ENCODE measurements at places on chromosomes 12 and 14.
A peak's percentile ranks its signal among the peaks of the same experiment; 100 is the strongest.

- no peak for DNase-seq
Observed at GRCh38 chr12:98224584-98225221, 290.7 kb upstream of the TMPO start.

DNA sequence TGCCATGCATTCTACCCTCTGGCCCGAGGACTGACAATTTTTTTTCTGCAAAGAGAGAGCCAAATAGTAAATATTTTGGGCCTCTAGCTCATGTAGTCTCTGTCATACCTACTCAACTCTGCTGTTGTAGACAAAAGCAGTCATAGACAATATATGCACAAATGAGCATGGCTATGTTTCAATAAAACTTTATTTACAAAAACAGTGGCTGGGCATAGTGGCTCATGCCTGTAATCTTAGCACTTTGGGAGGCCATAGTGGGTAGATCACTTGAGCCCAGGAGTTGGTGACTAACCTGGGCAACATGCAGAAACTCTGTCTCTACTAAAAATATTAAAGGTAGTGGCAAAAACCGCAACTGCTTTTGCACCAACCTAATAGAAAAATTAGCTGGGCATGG, 153.7 kb upstream of the BTG1 start:
- DNase-seq = no peak

DNA sequence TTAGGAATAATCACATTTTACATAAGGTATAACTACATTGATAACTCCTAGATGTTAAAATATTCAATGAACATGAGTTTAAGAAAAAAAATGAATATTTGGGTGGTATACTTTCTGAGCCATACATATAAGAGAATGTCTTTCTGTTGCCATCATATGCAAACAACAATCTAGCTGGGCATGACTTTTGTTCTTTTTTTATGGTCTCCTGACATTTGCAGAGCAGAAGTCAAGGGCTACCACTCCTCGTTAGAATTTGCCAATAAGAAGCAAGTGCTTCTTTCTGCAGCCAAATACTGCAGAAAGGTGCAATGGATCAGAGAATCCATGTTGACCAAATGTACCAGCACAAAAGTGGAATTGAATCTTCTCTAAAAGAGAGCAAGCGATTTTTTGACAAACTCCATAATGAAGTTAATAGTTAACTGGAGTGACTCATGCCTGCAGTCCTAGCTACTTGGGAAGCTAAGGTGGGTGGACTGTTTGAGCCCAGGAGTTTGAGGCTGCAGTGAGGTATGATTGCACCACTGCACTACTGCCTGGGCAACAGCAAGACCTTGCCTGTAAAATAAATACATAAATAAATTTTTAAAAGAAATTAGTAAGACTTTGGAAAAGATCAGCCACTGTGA, 25.5 kb upstream of the CCDC91 start:
- peak; percentile 11 for DNase-seq

- DNase-seq = peak; percentile 5
Observed at GRCh38 chr12:124109760-124110159, 136.7 kb downstream of the ZNF664 start.

DNA sequence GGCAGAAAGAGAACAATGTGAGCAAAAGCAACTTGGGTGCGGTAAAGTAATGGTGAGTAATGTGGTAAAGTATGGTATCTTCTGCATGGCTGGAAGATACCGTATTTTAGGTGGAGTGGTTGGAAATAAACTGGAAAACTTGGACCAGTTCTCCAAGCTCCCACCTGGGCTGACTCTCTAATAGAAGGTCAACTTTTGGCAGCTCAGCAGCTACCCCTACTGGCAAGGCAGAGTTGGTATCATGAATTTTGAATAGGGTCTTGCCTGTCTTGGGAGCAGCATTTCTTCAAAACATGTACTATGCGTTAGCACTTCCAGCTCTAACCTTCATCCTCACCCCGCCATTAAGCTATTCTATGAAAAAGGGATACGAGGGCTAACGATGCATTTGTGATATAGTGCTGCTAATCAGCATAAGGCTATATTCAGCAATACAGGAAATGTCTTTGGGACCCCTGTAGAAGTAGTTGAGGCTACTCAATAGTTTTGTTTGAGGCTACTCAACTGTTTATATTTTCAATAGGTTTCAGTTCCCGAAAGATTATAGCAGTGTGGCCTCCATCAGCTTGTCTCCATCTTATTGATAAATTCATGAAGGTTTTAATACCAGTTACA, 276.3 kb upstream of the FAR2 start:
- peak; percentile 67 for DNase-seq
